NCI-H1694 treated with DMSO at 0.1 percent for 48 hours (cell line): ENCODE measurements at places on chromosomes 16 and 17.

GRCh38 chr16:54210452-54211125 is 76.0 kb downstream of the IRX3 start:
- no peak for DNase-seq

GRCh38 chr16:69188716-69189115 is 1.8 kb downstream of the SNTB2 start:
- DNase-seq, result no peak

DNA sequence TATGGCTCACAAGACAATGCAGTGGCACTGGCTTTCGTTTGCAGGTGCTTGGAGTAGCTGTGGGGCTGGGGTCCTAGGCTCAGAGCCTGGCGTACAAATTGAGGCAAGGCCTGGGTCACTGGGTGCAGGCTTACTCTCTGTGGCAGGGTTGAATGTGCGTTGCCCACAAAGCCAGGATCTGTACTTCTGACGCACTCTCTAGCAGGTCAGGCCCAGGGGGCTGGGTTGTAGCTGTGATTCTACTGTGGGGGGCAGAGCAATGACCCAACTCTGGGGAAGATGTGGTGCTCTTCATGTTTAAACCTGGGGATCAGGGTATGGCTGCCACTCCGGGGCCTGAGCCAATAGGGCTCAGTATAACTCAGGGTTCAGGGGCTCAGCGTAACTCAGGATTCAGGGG is 6.4 kb upstream of the PRSS21 start:
- DNase-seq, result no peak

DNA sequence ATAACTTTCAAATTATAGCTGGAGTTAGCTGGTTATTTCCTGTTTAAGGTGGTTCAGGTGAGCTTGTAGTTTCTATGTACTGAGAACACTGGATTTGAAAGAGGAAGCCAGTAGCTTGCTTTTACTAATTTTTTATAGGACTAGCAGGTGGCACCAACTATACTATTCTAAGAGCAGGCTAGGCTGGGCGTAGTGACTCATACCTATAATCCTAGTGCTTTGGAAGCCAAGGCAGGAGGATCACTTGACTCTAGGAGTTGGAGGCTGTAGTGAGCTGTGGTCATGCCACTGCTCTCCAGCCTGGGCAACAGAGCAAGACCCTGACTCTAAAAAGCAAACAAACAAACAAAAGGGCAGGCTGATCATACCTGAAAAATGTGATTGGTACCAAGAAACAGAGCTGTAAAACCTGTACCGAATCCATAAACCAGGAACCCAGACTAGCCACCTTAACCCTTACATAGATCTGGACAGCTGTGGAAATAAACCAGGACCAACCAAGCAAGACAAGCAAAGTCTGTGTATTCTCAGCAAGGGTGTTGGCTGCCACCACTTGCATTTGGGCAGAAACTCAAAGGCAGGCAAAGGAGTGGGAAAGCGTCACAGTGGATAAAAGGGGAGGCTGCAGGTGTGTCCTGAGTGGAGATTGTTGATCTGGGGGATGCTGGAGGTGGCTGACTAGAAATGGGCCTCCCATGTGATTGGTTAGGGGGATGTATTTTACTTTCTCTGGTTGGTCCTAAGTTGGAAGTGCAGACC is 36.3 kb downstream of the SLC47A1 start:
- no peak for DNase-seq

DNA sequence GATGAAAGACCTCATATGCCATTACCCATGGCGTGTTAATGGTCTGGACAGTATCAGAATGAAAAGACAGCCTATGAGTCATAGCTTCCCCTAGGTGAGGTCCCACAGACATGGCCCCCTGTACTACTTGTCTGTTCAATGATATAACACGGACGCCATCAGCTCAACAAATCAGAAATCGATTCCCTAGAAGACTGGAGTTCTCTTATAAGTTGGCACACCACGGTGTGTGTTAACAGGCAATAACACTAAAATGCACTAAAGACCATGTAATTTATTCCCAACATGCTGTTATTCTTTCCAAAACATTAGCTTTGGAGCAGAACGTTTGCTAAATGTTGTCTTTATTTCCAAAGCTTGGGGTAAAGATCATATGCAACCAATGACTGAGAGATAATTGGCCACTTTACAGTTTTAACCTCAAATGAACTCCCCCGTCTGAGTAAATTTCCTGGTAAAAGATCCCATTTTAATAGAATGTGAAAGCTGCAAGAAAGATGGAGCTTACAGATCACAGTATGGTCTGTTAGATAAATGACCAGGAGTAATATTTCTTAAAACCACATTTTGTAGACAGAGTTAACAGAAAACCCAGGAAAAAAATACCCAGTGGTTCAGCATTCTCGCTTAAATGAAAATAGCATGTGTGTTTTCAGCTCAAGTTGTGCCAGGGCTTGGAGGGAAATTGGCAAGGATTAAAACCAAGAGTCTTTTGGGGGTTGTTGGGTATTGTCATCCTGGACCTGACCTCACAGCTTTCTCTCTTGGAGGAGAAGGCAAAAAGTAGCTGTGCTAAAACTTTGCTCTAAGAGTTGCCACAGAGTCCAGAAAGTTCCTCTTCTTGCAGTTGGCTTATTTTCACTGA is 65.9 kb downstream of the PCTP start:
- DNase-seq, result no peak

- DNase-seq, result no peak
These were observed 28.2 kb downstream of the ATP2C2 start for GRCh38 chr16:84396537-84397008.

GRCh38 chr16:30715750-30716445 is 16.9 kb downstream of the SRCAP start:
- no peak for DNase-seq

- DNase-seq, result no peak
These were observed 6.9 kb downstream of the MYH10 start for GRCh38 chr17:8623591-8623990.

DNA sequence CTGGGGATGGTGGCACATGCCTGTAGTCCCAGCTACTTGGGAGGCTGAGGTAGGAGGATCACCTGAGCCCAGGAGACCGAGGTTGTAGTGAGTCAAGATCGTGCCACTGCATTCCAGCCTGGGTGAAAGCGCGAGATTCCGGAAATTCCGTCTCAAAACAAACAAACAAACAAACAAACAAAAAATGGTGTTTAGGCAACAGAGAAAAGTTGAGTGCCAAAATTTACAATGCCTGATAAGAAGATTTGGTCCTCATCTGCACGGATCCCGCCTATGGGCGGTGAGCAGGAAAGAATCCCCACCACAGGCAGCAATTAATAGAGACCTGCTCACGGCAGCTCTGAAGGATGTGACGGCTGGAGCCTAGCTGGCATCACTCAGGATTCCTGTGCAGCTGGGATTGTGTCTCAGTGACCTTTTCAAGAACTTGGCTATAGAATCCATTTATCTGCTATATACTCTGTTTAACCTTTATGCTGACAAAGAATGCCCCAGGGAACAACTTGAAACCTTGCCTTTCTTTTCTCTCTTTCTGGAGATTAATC is 14.0 kb upstream of the TEX2 start:
- DNase-seq, result no peak
